Activated CD8-positive, alpha-beta T cell treated with anti-CD3 and anti-CD28 coated beads, Interleukin-2, amount 10 ng/mL, durations not matched to agents 7 days and 5 days (primary cell): ENCODE measurements at places on chromosomes 5 and 9. TPM values are rescaled to one million over a fixed set of nuclear protein-coding genes. Genes with fewer than 3 reads are reported as not detected.

DNA sequence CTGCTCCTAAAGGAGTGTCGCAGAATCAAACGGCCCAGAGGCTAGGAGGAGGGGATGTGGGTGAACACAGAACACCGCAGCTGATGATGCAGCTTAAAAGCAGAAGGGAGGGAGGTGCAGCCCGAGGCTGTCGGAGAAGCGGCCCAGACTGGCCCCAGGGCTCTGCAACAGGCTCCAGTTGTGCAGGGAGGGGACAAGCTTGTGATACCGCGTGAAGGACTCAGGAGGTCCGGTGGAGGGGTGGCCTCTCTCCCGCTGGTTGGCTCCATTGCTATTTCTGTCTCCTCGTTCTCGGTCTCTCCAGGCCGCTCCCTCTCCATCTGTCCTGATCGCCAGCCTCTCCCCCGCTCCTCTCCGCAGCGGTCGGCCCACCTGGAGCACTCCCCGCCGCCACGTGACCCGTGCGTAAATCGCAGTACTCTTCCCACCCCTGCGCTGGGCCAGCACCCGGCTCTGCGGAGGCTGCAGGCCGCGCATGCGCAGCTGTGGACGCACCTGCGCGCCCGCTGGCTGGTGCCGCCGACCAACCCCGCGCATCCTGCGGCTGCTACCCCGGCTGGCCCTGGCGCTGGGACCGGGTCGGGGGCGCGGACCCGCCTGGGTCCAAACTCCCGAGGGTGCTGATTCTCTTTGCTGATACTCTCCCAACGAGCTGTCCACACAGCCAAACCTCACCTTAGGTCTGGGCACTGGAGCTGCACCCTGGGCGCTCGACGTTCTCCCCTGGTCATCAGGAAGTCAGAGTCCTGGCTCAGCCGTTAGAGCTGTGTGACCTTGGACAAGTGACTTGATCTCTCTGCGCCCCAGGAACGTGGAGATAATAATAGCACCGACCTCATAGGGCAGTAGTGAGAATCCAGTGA is 3.7 kb upstream of the STXBP1 start:
- no peaks in the 10 kb centered on the region for H3K36me3 ChIP-seq
- peak; percentile 78 for DNase-seq
- H3K27me3 ChIP-seq = peaks cover 25% of the 10 kb centered on the region
- H3K27ac ChIP-seq = peak overlapping the region; percentile 77

- H3K27ac ChIP-seq = no peak overlapping the region
- H3K27me3 ChIP-seq = no peaks in the 10 kb centered on the region
- peaks cover 2% of the 10 kb centered on the region for H3K4me1 ChIP-seq
- no peak for DNase-seq
Observed at GRCh38 chr5:176466245-176466871, 18.2 kb downstream of the FAF2 start.

- DNase-seq = no peak
- no peaks in the 10 kb centered on the region for H3K4me1 ChIP-seq
- no peak overlapping the region for H3K4me3 ChIP-seq
- no peaks in the 10 kb centered on the region for H3K36me3 ChIP-seq
- H3K27me3 ChIP-seq = no peaks in the 10 kb centered on the region
- H3K27ac ChIP-seq = no peak overlapping the region
Observed at GRCh38 chr9:134521817-134522501, 119.6 kb upstream of the COL5A1 start.

- H3K27me3 ChIP-seq = peaks cover 4% of the 10 kb centered on the region
- DNase-seq = no peak
- H3K4me3 ChIP-seq = no peak overlapping the region
- no peaks in the 10 kb centered on the region for H3K4me1 ChIP-seq
Observed at GRCh38 chr5:171612749-171613148, 172.9 kb upstream of the SMIM23 start.

- no peak for DNase-seq
- no peaks in the 10 kb centered on the region for H3K4me1 ChIP-seq
- no peak overlapping the region for H3K4me3 ChIP-seq
- H3K27me3 ChIP-seq = no peaks in the 10 kb centered on the region
Observed at GRCh38 chr9:92496396-92497176, 14.3 kb upstream of the ASPN start.

GRCh38 chr9:19913151-19913550 is 124.3 kb upstream of the SLC24A2 start:
- no peak overlapping the region for H3K27ac ChIP-seq
- DNase-seq = no peak
- H3K4me3 ChIP-seq = no peak overlapping the region
- H3K36me3 ChIP-seq = no peaks in the 10 kb centered on the region
- H3K27me3 ChIP-seq = peaks cover 10% of the 10 kb centered on the region

DNA sequence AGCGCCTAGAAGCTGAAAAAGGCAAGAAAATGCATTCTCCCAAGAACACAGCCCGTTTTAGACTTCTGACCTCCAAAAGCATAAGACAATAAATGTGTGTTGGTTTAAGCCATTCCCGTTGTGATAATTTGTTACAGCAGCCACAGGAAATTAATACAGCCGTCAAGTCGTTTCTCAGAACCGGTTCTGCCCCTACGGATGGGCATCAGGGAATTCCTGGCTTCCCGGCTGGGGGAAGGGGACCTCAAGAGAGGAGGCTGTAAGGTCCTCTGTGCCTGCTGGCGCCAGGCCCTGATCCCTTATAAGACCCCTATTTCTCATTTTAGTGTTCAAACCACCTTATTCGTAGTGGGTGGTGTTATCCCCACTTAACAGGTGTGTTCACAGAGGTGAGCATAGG is 50.6 kb upstream of the RPL26L1 start:
- no peak overlapping the region for H3K4me3 ChIP-seq
- H3K27ac ChIP-seq = no peak overlapping the region
- DNase-seq = no peak
- H3K36me3 ChIP-seq = peaks cover 6% of the 10 kb centered on the region
- no peaks in the 10 kb centered on the region for H3K4me1 ChIP-seq
- H3K27me3 ChIP-seq = no peaks in the 10 kb centered on the region

GRCh38 chr5:18662231-18662630 is 1028.0 kb downstream of the TAF11L14 start:
- H3K36me3 ChIP-seq = no peaks in the 10 kb centered on the region
- no peaks in the 10 kb centered on the region for H3K27me3 ChIP-seq
- H3K4me3 ChIP-seq = no peak overlapping the region
- no peak for DNase-seq

DNA sequence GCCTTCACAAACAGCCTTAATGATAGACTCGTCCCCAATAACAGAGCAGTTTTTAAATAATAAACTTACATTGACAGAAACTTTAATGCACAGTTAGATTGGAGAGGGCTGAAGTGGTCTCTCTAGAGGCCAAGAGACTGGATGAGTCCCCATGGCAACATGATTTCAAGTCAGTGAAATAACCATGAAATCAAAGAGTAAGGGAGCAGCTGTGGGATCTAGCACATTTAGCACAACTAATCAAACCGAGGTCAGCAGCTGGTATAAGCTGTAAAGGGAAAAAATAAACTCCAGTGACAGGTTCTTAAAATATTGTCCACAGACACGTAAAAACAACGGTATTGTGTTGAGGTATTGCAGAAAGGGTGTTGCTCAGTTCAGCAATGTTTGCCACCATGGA is 916.6 kb downstream of the DNAH5 start:
- no peaks in the 10 kb centered on the region for H3K27me3 ChIP-seq
- H3K27ac ChIP-seq = no peak overlapping the region
- no peaks in the 10 kb centered on the region for H3K36me3 ChIP-seq

DNA sequence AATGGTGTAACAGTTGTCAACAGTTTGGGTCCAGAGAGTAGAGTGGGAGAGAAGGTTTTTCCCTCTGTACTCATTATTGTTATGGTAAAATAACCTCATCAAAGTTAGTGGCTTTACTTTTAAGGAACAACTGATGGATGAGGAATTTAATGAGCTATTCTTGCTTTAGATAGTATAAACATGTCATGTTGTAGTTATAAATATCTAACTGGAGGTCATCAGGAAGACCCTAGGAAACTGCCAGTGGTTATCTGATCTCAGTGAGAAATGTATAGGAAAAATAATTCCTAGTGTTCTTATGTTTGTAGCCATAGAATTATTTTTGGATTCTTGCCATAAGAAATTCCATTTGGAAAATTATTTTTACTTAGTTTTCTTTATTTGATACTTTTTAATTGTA is 4.1 kb downstream of the ERCC6L2 start:
- H3K4me1 ChIP-seq = peaks cover 48% of the 10 kb centered on the region
- peaks cover 44% of the 10 kb centered on the region for H3K36me3 ChIP-seq
- H3K27ac ChIP-seq = no peak overlapping the region

The GNPDA1 gene
- 41.0 TPM for total RNA-seq

The TRIM36 gene
- total RNA-seq = 0.13 TPM
